NCI-H524 treated with DMSO at 0.1 percent for 48 hours (cell line): ENCODE measurements at places on chromosomes 7 and 10.

DNA sequence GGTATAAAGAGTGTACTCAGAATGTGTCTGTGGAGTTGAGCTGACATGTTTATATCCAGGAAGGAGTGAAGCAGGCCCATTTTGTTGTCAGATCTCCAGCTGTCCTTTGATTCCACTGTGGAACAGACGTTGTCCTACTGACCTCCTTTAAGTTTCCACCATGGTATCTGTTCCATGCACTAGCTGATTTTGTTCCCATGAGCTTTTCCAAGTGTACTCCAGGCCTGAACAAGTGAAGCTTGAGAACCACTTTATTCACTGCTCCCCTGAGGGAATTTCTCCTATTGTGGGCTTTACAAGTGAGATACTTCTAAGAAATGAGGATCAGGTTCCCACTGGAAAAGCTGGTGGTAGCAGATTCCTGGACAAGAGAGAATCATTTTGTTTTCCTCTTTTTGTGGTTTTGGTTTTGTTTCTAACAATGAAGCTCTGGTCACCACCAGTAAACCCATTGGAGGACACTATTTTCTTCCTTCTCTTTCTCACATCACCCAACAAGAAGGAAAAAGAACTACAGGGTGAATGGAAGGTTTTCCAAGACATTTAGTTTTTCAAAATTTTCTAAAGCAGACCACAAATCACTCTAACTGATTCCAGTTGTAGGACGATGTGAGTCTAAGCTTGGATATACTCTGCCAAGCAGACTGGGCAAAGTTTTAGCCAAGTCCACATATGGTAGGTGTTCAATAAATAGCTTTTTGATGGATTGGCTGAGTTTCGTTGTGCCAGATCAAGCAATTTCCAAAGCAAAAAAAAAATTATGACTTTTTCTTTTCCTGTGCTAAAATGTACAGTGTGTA lies 144.2 kb downstream of the JCAD start:
- DNase-seq: no peak

GRCh38 chr10:24208661-24209431 lies at the start of gene KIAA1217:
Gene KIAA1217 (plus strand): TSS chr10:24209138. CDS start chr10:24209194, 56 bp downstream.
- DNase-seq: no peak

DNA sequence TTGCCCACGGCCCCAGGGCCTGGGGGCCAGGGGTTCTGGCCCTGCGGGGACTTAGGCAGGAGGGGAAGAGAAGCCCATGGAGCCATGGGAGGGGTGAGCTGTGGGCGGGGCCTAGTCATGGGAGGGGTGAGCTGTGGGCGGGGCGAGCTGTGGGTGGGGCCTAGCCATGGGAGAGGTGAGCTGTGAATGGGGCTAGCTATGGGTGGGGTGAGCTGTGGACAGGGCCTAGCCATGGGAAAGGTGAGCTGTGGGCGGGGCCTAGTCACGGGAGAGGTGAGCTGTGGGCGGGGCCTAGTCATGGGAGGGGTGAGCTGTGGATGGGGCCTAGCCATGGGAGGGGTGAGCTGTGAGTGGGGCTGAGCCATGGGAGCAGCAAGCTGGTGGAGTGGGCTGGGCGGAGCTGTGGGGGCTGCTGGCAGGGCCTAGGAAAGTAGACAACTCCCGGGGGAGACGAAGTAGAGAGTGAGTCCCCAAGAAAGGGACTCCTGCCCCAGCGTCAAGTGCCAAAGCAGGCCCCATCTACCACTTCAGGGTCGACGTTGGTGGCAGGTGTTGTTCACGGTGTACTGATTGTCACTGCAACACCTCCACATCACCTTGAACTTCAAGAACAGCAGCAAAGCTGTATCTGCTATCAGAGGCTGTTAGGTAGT lies 19.2 kb upstream of the TTYH3 start:
- DNase-seq: no peak

GRCh38 chr7:112069879-112070321 lies 136.3 kb downstream of the DOCK4 start:
- no peak for DNase-seq

- DNase-seq: no peak
Measured at GRCh38 chr7:25314094-25314730, 85.9 kb upstream of the NPVF start.

DNA sequence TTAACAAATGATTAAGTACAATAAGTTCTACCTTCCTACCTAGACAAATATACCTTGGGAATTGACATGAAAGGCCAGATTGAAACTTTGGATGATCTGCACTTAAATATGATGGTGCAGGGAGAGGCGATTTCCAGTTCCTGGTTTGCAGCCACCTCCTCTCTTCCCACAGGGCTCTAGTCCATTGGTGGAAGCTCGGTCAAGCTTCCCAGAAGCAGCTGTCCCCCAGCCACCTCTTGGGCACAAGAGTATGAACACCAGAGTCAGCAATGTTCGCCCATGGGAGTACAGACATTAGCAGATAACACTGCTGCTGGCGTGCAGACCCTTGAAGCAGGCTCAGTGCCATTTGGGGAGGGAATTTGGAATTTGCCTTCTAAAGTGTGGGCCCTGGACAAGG lies 1.5 kb upstream of the CPVL start:
- no peak for DNase-seq

DNA sequence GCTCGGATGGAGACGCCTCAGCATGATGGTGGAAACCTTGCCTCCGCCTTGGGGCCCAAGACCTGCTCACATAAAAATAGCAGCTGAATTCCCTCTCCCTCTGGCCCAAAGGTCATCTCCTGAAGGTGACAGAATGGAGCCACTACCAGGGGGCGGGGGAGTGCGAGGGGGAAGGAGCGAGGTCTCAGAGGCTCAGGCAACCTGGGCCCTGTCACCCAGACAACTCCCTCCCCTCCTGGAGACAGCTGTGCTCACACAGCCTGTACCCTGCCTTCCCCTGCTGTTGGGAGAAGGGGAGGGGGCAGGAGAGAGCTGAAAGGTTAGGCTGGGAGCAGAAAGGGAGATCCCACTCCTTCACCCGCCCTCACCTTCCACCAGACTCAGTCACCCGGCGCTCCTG lies 173.0 kb upstream of the RHEB start:
- DNase-seq: no peak
